Right renal pelvis (tissue), 4 donors: ENCODE measurements at places on chromosomes 2 and 18. TPM values are rescaled to one million over a fixed set of nuclear protein-coding genes. Genes with fewer than 3 reads are reported as not detected.

The CD207 gene
- polyA plus RNA-seq, result 0.17 TPM

The CPLX4 gene
- polyA plus RNA-seq, result 0.09 TPM

The PROM2 gene
- polyA plus RNA-seq, result 45.1 TPM

The TMEM37 gene
- 52.8 TPM for polyA plus RNA-seq

DNA sequence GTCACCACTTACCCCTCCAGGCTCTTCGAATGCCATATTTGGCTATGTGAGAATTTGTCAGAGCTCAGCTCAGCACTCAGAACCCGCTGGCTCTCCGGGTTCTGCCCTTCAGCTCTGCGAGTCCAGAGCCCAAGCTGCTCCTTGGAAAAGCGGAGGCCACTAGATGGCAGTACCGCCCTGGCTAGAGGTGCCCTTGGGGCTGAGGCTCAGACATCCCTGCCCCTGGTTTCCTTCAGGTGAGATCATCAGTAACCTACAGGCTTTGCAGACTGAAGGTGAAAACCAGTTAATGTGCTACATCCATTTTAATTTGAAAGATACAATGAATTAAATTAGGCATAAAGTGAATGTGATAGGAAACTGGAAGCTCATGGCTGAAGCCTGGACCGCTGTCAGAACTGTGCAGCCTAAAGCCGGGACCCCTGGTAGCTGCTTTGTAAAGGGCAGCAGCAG is 285.6 kb downstream of the AGAP1 start:
- DNase-seq, result peak; percentile 73

DNA sequence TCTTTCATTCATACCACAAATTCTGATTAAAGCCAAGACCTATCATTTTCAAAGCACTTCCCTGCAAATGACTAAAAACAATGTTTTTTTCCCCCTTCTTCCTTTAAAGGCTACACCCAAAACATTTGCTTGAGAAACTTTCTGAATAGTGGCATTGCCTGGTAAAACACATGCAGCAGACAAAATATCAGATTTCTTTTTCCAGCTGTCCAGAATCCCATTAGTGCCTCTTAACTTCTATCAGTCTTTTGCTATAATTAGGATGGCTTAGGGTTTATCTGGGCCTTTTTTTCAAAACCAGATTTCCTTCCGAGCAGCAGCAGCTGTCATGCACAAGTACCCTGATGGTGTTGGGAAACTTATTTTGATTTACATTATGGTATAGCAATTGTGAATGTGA is 50.6 kb downstream of the ALPK2 start:
- DNase-seq, result no peak

DNA sequence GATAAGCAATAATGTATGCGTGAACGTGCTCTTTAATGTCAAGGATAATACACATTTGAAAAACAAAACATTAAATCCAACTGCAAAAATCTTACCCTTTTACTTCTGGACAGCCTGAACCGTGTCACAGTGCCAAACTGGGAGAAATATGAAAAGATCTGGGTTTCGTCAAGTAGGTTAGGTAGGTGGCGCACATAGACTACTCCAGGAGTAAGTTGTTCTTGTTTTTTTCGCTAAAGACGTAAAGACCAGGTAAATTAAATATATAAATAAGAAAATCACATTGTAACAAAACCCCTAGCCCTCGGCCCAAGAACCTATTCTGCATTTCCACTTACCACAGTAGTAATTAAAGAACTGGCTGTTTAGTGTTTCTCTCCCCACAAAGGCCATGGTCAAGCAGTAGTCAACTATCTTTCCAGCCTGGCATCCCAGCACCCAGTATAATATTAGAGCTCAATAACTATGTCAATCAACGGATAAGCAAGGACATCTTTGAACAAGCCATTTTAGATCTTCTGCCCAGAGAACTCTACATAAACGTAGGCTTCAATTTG is 1.1 kb downstream of the NIFK start:
- DNase-seq, result no peak

- DNase-seq, result no peak
Observed at GRCh38 chr2:62303788-62304187, 107.9 kb downstream of the B3GNT2 start.

GRCh38 chr18:77098538-77099174 is 33.9 kb downstream of the MBP start:
- DNase-seq, result no peak

DNA sequence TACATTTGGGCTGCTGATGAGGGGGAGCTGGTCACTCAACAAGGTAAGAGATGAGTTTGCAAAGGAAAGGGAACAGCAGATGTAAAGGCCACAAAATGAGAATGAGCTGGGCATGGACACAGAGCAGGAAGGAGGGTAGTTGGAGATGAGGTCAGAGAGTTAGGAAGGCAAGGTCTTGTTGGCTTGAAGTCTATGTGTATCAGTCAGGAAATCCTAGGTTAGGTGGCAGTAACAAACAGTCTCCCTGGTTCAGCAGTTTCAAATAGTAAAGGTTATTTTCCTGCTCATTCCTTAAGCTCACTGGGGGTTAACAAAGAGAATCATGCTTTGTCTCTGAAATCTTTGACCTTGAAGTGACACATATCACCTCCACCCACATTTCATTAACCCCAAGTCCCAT is 58.3 kb upstream of the ARL4C start:
- no peak for DNase-seq

DNA sequence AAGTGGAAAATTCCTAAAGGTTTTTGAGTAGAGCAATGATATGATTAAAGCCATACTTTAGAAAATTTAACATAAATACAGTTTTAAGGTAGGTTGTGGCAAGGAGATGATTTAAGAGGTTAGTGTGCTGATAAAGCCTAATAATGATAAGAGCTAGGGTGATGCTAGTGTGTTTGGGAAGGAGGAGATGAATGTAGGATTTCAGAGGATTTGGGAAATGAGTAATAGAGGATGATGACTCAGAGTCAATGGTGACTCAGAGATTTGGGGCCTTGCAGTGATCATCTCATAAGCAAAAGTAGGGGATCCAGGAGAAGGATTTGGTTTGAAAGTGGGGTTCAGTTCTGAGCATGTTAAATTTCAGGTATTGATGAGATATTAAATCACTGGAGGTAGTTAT is 23.3 kb downstream of the STAMBP start:
- DNase-seq, result no peak

- DNase-seq, result no peak
Observed at GRCh38 chr2:135047300-135047699, at the start of gene MAP3K19. Gene MAP3K19, minus strand, starts transcription at chr2:135047447. Its CDS starts 22,800 bp downstream, at chr2:135024647.
